ENCODE measurements at places on chromosomes 5 and 9.

GRCh38 chr5:44942524-44943001 is 133.8 kb downstream of the MRPS30 start:
- DNase-seq = no peak

- no peak for DNase-seq
These were observed 123.6 kb upstream of the TNPO1 start for GRCh38 chr5:72692651-72693442.

- no peak for DNase-seq
These were observed 323.7 kb downstream of the ARRDC3 start for GRCh38 chr5:91059409-91059808.

- DNase-seq = no peak
These were observed 61.4 kb downstream of the PARP8 start for GRCh38 chr5:50727845-50728244.

- no peak for DNase-seq
These were observed 64.0 kb downstream of the RNF130 start for GRCh38 chr5:180007582-180007981.

GRCh38 chr9:20464242-20464641 is 158.1 kb downstream of the MLLT3 start:
- no peak for DNase-seq

DNA sequence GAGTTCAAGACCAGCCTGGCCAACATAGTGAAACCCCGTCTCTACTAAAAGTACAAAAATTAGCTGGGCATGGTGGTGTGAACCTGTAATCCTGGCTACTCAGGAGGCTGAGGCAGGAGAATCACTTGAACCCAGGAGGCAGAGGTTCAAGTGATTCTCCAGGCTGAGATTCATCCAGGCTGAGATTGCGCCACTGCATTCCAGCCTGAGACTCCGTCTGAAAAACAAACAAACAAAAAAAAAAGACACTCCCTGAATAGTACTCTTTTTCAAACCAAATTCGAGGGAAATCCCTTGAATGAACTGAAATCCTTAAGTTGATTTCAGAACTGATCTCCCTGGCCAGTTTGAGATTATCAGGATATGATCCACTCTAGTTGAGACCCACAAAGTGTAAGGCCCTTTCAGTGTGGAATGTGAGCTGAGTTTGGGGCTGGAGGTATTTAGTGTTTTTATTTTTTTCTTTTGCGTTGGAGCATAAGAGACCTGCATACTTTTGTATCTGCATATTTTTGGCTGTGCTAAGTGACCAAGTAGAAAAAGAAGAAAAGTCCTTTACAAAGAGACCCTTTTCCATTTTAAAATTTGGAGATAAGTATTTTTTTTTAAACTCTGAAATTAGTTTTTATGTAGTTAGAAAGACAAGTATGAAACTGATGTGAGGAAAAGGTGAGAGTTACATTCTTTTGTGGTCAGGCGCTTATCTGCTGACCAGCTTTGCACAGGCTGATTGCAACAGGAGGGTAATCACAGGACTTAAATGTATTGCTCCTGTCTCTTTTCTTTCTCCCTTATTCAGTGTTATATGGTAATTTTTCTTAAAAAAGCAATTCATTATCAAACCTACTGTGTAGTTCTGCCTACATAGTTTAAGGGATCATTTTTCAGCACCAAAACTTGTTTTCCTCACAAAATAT is 42.9 kb downstream of the TMEFF1 start:
- no peak for DNase-seq

DNA sequence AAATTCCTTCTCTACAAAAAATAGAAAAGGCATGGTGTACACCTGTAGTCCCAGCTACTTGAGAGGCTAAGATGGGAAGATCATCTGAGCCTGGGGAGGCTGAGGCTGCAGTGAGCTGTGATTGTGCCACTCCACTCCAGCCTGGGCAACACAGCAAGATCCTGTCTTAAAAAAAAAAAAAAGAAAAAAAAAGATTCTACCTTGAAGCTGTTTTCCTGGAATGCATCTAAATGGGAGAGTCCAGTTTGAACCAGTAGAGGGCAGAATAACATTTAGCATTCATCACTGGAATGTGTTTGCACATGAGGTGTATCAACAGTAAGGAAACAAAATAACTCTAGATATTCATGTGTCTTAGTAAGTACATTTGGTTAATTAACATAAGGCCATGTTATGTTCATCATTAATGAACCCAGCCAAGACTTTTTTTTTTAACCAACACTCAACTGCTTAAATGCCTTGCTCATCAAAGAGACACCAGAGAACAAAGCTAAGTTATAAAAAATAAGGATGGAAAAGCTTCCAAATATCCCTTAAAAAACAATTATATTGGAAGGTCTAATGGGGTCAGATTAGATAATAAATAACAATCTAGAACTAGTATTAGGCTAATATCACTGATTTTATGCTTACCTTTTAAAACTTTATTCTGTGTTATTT is 16.1 kb downstream of the IFNE start:
- DNase-seq = no peak

DNA sequence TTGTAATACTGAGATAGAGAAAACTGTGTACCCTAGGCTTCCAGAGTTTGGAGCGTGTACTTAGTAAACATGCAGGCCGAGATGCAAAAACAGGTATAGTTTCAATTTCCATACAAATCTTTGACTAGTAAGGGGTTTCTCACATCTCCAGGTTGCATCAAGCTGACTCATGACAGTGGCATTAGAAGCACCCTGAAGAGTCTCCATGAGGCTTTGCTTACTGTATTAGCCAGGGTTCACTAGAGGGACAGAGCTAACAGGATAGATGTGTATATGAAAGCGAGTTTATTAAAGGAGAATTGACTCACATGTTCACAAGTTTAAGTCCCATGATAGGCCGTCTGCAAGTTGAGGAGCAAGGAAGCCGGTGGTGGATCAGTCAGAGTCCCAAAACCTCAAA is 275.3 kb upstream of the CDH6 start:
- no peak for DNase-seq

- no peak for DNase-seq
These were observed 9.5 kb upstream of the HAND1 start for GRCh38 chr5:154487541-154487940.

DNA sequence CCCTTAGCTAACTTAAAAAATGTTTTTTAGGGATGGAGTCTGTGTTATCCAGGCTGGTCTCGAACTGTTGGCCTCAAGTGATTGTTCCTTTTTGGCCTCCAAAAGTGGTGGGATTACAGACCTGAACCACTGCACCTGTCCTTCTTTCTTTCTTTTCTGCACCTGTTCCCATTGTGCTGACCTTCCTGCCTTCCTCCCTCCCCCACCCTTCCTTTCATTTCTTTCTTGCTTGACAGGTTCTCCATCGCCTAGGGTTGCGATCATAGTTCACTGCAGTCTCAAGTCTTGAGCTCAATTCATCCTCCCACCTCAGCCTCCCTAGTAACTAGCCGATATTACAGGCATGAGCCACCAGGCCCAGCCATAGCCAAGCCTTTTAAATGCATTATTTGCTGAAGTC is 20.6 kb downstream of the JMY start:
- DNase-seq = no peak

GRCh38 chr5:54760182-54760935 is 225.0 kb downstream of the ESM1 start:
- no peak for DNase-seq

DNA sequence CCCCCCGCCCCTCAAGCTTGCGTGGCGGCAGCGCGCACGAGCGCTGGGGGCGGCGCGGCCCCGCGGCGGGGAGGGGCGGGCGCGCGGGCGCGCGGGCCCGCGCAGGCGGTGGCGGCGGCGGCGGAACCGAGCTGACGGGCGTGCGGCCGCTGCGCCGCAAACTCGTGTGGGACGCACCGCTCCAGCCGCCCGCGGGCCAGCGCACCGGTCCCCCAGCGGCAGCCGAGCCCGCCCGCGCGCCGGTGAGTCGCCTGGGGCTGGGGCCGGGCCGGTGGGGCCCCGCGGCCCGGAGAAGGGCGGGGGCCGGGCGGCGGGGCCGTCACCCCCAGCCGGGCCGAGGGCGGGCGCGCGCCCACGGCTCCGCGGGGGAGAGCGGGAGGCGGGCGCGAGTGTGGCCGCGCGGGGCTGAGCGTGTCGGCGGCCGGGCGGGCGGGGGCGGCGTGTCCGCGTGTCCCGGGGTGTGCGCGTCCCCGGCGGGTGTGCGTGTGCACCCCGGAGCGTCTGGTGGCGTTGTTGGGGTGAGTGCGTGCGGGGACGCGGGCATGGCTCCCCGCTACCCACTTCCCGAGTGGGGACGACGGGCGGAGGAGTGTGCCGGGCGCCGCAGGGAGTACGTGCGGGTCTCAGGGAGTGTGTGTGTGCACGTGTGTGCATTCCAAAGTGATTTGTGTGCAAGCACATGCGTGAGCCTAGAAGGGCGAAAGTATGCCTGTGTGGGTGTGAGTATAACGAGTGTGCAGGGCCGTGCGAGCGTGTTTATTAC is at the start of gene NEK6:
NEK6 (plus strand) TSS at position 106 of the 763 bp plus-strand sequence. CDS start 44,016 bp downstream, outside the sequence.
- DNase-seq = peak; percentile 16

DNA sequence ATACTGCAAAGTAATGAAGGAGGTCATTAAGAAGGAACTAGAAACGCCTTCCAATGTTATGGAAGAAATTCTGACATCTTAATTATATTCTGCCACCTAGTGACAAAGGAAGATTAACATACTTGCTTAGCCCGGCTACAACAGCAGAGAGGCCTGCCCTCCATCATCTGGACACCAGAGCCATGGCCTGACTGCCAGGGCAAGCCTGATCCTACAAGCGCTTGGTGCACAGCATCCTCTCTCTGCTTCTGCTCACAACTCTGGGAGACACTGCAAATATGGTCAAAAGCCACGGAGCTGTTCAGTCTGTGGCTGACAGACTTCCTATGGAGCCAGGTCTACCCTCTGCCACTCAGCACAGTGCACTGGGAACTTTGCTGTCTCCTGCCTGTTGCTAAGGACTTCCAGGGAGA is 87.3 kb upstream of the SLC44A1 start:
- no peak for DNase-seq

DNA sequence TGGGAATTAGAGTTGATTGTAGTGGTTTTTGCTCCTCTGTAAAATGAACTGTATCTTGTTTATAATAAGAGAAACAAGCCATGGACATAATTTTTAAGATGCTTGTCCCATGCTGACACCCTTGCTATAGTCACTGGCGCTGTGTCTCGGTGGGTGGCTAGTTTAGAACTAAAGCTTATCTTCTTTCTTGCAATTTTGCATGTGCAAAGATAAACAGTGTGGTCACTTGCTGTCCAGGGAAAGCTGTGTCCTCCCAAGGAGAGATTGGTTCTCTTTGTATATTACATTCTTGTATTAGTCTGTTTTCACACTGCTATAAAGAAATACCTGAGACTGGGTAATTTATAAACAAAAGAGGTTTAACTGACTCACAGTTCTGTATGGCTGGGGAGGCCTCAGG is 143.8 kb downstream of the MELK start:
- DNase-seq = no peak

DNA sequence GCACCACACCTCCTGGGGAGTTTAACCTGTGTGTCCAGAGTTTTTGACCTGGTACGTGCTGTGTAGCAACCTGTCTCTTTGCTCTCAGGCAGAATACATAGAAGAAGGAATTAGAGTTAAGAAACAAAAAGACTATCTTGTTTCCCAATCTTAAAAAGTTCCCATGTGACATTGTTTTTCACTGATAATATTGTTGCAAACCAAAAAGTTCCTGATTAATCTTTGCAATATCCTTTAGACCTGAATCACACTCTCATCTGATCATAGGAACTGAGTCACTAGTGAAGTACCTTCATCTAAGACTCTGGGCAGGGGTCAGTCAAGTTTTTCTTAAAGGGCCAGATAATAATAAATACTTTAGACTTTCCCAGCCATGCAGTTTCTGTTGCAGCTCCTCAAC is 35.1 kb downstream of the BASP1 start:
- DNase-seq = no peak

- no peak for DNase-seq
These were observed 127.7 kb upstream of the RAD23B start for GRCh38 chr9:107155244-107155817.

GRCh38 chr9:87991151-87991870 is 17.0 kb upstream of the CDK20 start:
- no peak for DNase-seq

- DNase-seq = no peak
These were observed 735 bp downstream of the IDNK start for GRCh38 chr9:83623679-83624076.

- no peak for DNase-seq
These were observed 49.9 kb downstream of the FGF18 start for GRCh38 chr5:171469326-171469725.

- no peak for DNase-seq
These were observed 943 bp downstream of the STING1 start for GRCh38 chr5:139481580-139482049.

DNA sequence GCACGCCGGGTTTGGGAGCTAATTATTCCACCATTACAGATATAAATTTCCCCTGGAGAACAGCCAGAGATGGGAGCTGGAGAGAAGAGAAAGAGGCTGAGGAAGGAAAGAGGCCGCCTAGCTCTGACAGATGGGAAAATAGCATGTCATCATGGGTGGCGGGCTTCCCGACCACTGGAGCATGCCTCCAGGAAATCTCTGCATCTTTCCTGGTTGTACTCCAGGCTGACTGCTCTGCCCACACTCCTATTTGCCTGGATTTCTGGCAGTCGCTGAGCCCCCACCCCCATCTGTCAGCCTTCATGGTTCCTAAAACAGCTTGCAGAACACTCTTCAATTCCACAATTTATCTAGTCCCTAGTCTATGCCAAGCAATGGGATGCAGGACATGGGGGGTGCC is 14.3 kb upstream of the GABRP start:
- no peak for DNase-seq

DNA sequence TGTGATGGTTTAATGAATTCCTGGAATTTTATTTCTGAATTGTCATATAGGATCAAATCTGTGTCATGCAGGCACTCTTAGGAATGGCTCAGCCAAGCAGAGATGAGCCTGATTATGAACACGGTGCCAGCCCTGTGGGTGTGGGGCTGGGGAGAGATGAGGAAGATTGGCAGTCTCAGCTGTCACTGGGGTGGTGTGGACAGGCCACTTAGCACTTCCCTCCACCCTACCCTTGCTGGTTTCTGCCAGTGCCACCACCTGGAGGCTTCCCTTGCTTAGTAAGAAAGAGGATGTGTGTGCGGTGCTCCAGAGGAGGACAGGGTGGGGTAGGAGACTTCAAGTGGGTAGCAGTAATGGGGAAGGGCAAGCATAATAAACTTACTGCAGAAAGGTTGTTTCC is 226.6 kb downstream of the CD180 start:
- no peak for DNase-seq

GRCh38 chr9:87607859-87608258 is 110.2 kb downstream of the DAPK1 start:
- DNase-seq = no peak

DNA sequence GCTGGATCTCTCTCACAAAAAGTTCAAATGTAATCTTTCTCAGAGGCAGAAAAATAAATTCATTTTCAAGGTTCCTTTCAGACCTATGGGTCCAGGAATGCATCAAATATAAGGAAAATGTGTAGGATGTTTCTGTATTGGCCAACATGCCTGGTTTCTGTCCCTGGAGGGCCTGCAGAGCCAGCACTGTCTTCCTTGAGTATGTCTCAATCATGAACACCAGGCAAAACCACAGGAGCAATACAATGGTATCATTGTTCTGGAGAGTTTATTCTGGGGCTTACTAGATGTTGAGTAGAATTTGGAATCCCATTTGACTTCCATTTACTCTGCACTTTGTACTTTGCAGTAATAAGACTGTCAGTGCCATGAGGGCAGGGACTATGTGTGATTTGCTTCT is 23.5 kb downstream of the INSYN2B start:
- DNase-seq = no peak

GRCh38 chr5:15483351-15484097 is 16.5 kb upstream of the FBXL7 start:
- no peak for DNase-seq

GRCh38 chr5:96902876-96903275 is 26.6 kb downstream of the ERAP2 start:
- no peak for DNase-seq
